ENCODE measurements at places on chromosomes 16 and 17.
A peak's percentile ranks its signal among the peaks of the same experiment; 100 is the strongest.

DNA sequence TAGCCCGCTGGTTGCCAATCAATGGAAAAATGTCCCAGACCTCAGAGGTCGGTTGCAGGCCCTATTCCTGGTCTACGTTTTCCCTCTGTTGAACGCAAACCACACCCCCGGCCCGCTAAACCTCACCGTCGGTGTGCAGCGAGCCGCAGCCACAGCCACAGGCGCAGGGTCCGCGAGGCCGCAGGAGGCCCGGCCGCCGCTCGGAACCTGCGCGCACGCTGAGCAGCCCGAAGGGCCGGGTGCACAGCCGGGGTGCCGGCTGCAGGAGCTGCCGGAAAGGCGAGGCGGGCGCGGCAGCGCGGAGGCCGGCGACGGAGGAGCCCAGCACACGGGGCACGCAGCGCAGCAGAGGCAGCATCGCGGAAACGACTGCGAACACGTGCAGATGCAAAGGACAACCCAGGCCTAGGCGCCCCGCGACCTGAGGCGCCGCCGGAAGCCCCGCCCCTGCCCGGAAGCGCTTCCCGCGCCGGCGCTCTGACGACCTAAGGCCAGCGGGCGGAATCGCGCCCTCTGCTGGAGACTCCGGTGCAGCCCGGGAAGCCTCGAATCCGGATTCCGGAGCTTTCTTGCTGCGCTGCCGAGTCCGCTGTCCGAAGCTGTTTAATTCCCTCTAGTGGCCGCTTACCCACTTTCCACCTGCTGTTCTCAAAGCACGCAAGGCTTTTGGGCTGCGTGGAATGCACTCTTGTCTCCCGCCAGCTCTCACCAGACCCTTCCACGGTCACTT, at the start of gene C1QBP:
TSS of gene C1QBP (minus strand) at position 440 of the 730 bp plus-strand sequence. CDS start at position 358, 82 bp downstream.
- DNase-seq = peak; percentile 55

- no peak for DNase-seq
These were observed 68.6 kb downstream of the HAPSTR1 start for GRCh38 chr16:9159839-9160550.

- DNase-seq = no peak
These were observed 36.9 kb upstream of the MLKL start for GRCh38 chr16:74737521-74737920.

- DNase-seq = no peak
These were observed 118.1 kb downstream of the FTO start for GRCh38 chr16:53821957-53822625.

- no peak for DNase-seq
These were observed 49.4 kb downstream of the SLC39A11 start for GRCh38 chr17:73042809-73043685.

DNA sequence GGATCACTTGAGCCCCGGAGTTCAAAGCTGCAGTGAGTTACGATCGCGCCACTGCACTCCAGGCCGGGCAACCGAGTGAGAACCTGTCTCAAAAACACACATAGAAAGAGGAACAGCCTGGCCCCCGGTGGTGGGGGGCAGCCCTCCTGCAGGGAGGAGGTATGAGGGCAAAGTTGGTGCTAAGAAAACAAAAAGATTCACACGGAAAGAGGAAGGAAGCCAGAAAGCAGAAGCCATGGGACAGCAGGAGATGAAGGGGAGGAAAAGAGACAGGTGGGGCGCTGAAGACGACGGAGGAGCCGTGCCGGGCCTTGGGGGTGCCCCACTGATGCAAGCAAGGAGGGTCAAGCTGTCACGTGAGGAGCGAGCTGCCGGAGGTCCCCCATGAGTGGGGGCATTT, 8.2 kb upstream of the C16orf74 start:
- no peak for DNase-seq

DNA sequence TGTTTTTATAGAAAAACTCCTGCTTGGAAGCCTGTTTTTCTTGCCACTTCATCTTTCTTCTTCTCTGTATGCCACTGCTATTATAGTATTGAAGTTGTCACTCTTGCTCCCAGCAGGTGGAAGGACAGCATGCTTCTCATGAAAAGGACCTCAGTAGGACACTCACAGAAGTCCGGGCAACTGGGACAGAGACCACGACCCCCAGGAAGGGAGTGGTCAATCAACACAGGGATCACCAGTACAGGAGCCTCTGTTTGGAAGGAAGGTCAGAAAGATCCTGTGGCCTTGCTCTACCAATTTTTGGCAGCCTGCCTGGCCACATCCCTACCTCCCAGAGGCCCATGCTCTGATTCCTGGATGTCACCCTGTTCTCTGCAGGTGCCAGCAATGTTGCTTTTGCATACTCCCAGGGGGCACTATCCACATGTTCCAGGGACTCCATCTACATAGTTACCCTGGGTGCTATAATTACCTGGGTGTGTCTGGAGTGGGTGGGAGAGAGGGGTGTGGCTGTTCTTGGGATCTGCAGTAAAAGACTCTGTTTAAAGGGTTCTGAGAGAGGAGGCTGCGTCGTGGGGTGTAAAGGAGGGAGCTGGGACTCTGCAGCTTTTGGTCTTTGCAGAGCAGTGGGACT, 13.7 kb upstream of the AKAP10 start:
- peak; percentile 13 for DNase-seq

- no peak for DNase-seq
These were observed 71.5 kb downstream of the GAS7 start for GRCh38 chr17:10126616-10127501.

DNA sequence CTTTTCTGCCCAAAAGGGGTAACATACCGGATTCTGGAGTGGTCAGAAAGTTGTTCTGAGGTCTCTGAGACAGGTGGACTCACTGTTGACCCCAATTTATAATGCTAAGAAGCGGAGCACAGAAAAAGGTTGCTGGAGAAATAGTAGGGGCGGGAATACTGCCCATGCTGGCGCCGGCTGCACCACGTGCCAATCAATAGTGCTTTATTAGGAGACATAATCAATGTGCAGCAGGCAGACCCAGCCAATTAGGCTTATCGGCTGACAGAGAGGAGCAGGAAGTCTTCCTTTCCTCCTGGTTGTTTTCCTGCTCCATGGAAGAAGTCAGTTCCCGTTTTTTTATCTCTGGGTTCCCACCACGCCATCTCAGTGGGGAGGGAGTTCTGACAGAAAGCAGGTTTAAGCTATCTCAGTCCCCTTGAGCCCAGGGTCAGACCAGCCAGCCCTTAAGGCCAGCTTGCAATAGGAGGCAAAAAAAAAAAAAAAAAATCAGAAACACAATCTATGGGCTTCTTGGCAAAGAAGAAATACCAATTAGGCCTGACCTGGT, 68.2 kb upstream of the IRX6 start:
- no peak for DNase-seq

DNA sequence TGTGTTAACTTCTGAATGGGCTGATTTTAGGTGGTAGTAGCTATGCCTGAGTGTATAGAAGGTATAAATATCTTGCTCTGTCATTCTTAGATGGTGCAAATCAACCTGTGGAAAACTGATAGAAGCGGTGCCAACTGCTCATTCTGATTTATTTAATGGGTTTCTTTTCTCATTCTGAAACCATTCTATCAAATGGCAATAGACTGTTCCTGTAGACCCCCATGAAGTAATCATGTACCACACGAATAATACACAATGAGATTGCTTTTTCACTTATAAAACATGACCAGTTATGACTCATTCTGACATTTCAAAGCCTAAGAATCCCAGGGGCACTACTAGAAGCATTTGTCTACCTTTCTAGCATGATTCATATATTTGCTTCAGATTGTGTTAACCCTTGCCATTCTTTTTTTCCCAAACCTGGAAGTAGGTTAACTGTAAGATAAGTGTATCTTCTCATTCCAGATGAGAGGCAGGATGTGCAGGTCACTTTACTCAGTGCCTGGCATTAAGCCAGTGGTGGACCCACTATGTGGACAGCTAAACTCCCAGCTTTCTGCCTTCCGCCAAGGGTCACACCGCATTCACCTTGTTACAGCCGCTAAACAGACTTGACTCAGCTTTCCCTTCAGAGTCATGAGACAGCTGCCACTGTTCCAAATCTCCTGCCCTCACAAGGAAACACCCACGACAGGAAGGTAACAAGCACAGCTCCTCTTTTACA, 16.4 kb upstream of the SLC16A11 start:
- no peak for DNase-seq

GRCh38 chr17:65850486-65850885, 289.0 kb upstream of the AXIN2 start:
- DNase-seq = no peak

DNA sequence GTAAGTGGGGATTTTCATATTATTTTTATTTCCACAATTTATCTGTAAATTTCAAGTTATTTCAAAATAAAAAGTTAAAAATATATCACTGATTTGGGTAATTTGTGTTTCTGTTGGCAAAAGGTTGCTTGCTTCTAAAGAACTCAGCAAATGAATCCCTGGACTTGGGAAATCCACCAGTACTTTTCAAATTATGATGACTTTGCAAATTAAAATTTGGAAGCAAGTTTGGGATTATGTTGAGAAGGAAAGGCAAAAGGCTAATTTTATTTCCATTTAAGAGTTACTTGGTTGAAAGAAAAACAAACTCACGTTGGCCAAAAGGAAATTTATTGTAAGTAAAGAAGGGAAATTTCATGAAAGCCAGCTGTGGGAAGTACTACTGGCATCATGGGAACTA, 220.3 kb downstream of the MAP2K6 start:
- no peak for DNase-seq

DNA sequence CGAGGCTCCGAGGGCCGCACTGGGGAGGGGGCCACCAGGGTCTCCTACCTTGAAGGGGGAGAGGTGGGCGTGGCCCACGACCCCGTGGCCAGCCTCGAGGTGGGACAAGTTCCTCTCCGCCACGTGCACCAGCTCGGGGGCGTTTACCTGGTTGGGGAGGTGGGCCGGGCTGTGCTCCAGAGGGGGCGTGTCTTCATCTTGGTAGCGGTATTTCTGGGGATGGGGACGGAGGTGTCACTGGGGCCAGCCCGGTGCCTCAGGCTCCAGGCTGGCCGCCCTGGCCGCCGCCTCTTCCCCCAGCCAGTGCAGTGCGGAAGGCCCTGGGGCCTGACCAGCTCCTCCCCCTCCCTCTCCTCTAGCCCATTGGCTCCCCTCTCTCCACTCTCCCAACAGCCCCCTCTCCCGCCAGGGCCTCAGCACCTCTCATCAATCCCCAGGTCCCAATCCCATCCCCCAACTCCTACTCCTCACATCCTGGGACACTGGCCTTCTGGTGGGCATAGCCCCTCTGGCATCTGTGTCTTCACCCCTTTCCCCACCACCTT, 11.5 kb downstream of the DLG4 start:
- no peak for DNase-seq

GRCh38 chr16:31331141-31331764, 23.7 kb upstream of the ITGAX start:
- no peak for DNase-seq

DNA sequence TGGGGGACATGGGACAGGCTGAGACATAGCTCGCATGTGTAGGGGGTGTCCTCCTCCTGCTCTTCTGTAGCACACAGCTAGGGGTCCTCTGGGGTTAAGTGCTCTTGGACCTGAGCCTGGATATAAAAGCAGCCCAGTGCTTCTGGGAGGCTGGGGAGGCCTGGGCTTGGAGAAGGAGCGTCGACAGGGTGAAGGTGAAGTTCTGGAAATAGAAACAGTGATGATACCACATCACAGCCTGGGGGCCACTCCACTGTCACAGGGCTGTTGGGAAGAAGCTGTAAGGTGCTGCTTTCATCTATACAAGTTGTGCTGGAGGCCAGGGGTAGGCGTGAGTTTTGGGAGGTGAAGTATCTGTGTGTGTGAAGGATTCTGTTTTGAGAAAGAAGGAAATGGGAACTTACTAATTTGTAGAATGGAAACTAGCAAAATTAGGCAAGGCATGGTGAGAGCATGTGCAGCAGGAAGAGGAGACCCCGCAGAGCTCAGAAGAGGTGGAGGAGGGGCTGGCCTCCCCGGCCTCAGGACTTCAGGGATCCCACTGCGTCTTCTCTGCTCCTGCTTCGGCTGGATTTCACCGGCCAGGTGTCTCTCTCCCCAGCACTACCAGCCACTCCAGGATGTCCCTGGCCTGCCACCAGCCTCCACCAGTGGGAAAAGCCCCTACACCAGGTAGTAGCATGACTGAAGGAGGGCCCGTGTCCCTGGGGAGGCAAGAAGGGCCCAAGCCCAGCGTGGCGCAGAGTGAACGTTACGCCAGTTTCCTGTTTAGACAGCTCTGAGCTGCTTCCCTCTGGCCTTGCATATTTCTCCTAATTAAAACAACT, 19.4 kb downstream of the PLCG2 start:
- DNase-seq = no peak

DNA sequence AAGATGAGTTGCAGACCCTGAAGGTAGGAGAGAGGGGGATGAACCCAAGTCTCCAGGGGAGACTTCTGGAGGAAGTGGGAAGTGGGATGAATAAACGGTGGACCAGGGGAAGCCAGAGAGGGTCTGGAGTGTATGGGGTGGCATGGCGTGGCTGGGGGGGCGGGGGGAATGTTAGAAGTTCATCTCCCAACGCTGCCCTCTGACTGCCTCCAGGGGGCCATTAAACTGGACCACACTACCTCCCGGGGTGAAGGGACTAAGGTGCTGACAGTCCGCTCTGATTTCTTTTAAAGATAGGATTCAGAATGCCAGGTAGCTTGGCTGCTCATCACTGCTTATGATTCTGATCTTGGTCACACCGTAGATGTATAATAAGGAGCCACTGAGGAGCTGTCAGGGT, 21.2 kb downstream of the ST3GAL2 start:
- DNase-seq = no peak

DNA sequence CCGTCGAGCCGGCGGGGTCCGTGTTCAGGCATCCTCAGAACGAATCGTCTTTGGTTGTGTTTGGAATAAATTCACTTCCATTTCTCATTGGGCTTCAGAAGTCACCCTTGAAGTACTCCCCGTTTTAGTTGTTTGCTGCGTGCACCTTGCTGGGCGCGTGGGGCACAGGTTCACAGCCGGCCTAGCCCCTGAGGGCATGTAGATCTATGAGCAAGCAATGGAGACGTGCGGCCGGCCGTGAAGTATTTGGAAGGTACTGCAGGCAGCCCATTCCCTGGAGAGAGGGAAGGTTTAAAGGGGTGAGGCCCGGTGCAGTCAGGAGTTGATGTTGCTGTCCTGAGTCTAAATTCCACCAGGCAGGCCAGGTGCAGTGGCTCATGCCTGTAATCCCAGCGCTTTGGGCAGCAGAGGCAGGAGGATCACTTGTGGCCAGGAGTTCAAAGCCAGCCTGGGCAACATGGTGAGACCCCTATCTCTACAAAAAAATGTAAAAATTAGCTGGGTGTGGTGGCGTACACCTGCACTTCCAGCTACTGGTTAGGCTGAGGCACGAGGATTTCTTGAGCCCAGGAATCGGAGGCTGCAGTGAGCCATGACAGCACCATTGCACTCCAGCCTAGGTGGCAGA, 714 bp downstream of the ACSF3 start:
- DNase-seq = no peak

DNA sequence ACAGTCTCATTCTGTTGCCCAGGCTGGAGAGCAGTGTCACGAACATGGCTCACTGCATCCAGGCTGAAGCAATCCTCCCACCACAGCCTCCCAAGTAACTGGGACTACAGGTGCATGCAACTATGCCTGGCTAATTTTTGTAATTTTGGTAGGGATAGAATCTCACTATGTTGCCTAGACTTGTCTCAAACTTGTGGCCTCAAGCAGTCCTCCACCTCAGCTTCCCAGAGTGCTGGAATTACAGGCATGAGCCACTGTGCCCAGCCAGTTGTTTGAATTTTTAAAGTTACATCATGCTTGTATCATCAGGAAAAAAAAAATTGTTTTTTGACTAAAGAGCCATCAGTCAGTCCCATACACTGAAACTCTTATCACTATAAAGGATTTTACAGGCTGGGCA, 17.1 kb upstream of the VPS4A start:
- no peak for DNase-seq

Measured in caudate nucleus (tissue), 63 donors.